ENCODE measurements at places on chromosomes 4 and X.

DNA sequence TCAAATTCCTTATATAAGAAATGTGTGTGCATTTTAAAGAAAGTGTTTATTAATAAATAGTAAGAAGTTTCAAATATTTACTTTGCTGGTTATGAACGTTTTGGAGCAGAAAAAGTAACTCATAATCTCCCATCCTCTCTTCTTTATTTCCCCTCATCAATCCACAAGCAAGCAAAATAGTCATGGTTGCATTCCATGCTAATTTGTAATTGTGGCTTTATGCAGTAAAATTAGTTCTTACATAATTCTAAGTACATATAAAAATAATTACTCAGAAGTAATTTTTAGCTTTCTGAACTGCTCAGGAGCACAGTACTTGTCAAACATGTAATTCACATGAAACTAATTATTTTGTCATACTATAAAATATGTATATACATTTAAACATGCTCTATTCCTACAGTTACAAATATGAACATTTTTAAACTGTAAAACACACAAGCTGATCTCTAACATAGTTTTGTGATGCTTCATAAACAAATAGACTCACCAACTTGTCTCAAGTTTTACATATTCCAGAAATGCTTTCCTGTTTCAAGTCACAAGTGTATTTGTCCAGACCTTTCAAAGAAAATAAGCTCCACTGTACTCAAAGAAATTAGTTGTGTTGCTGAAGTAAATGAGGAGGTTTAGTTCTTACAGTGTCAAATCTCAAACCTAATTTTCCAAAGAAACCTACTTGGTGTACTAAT is 218.9 kb downstream of the PABPC4L start:
- no peak for DNase-seq

DNA sequence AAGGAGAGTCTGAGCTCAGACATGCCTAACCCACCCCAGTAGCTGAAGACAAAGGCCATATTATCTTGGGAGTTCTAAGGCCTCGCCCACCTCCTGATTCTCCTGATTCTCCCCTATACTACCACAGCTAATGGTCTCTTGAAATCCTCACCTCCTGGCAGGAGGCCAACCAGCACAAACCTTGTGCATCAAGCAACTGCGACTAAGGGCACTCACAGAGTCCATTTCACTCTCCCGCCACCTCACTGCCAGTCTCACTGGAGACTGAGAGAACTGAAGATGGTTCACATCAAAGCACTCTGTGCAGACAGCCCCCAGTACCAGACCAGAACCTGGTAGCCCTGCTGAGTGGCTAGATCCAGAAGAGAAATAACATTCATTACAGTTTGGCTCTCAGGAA is 102.1 kb upstream of the KLF8 start:
- no peak for DNase-seq

DNA sequence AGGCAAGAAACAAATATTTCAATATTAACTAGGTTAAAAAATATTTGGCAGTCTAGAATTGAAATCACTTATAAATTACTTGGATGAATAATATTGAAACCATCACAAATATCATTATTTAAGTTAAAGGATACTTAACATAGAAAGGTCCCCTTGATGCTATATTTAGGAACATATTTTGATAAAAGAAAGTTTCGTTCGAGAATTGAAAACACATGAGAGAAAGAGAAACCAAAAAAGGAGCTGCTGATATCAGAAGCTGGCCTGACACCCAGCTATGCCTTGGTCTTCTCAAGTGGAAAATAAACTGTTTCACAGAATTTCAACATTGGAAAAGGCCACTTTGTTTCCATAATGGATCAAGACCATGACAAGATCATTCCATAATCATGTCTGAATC is 762.4 kb downstream of the DMD start:
- no peak for DNase-seq

- no peak for DNase-seq
Measured at GRCh38 chr4:144906181-144906925, 191.6 kb downstream of the ANAPC10 start.

- DNase-seq = no peak
Measured at GRCh38 chrX:103477496-103477895, 41.8 kb downstream of the RAB40A start.

DNA sequence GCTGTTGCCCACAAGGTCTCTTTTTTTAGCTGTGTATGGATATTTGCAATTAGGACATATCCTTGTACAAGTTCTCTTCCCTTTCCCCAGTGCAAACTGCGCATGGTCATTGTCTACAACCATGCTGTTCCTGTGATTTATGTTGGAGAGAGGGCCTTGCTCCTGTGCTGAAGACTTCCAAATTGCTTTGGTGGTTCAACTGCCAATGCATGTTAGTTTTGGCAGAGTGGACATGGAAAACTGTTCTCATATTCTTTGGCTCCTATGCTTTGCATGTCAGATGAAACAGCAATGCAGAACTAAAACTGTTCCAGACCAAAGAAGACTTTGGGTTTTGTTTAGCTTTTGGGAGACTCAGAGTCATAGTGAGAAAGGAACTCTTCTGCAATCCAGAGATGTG is 148.8 kb upstream of the EDNRA start:
- no peak for DNase-seq

DNA sequence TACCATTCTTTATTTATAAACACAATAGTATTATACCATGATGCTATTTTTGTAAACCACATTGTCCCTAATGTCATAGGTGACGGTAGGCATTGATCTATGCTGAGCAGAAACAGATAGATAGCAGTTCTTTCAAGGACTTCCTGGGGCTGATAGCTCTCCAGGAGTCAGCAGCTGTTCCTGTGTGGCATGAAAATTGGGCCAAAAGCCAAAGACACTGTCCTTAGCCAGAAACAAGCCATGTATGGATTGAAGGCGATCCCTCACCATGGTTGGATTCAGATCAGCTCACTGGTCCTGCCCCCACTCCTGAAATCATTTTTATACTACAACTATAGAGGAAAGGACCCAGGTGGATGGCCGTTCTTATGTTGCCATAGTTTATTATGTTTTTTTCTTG is 53.6 kb downstream of the DDX60 start:
- no peak for DNase-seq

GRCh38 chrX:15430584-15430983 is 46.4 kb upstream of the VEGFD start:
- no peak for DNase-seq

DNA sequence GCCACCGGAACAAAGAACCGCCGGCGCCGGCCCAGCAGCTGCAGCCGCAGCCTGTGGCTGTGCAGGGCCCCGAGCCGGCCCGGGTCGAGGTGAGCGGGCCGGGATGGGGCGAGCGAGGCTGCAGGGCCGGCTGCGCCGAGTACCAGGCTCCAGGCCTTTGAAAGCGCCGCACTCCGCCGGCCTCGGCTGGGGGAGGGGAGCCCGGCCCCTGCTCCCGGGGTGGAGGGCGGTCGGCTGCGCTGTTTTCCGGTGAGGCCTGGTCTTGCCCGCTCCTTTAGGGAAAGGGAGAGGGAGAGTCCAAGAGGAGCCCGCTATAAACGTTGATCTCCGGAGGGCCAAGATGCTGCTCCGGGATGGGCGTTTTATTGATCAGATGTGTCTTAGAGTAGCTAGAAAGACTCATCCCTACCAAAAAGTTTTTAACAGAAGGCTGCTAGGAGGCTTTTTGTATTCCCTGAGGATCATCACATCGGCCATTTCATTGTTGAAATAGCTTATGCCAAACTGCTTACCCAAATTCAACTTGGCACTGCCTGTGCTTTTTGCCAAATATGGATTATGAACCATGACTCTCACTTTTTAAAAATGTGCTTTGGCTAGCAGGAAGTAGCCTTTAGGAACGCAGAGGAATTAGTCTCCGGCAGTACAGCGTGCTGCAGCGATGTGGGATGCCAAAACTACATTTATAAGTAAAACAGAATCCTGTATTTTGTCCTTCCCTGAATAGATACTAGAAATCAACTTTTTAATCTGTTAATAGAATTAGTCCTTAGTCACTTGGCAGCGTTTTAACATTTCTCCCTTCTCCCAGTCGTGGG is 760 bp downstream of the TMEM165 start:
- peak; percentile 66 for DNase-seq

GRCh38 chr4:25310803-25311166 is 1.8 kb upstream of the ZCCHC4 start:
- no peak for DNase-seq

- DNase-seq = no peak
Measured at GRCh38 chr4:184041156-184041555, 136.0 kb downstream of the STOX2 start.

DNA sequence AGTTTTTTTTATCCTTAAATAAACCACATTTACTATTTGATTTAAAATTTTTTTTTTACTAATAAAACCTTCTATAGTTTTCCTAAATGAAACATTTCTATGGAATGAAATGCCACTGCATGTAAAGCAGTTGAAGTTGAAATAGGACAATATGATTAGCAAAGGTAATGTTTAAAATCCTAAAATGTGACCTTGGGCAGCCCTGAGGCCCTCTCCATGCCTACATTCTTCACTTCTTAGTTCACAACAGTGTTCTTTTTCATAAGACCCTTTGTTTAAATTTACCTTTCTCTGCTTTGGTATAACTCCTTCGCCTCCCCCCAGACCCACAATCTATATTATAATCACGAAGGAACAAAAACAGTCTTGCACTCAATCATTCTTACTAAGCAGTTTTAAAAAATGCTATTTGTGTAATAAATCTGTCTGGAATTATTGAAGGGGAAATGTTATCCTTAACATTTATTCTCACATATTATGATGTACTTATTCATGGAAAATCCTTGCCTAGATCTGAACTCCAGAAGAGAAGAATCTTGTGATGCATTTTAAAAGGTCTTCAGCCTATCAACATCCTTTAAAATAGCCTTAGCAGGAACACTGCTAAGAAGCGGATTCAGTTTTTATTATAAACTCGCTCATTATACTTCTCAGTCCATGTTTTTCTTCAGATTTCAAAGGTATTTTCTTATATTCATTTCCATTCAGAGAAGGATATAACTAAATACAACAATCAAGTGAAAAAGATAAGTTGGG is 124.6 kb upstream of the NAP1L5 start:
- DNase-seq = no peak

DNA sequence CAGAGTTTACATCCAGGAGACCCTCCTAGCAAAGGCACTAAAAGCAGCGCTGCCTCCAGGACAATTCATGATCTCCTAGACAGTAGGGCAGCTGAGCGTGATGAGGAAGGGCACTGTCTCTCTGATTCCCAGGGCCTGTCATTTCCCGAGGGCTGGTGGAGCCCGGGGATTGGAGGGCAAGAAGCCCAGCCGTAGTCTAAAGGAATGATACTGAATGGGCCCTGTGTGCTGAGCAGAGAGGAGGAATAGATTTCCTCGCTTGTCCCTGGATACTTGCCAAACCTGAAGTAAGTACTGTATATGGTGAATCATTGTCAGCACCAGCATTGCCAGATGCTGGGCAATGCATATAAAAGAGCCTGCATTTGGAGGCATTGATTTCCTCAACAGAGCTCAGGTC is 88.0 kb upstream of the SLITRK2 start:
- peak; percentile 28 for DNase-seq

- no peak for DNase-seq
Measured at GRCh38 chr4:7894098-7894676, 45.5 kb downstream of the AFAP1 start.

DNA sequence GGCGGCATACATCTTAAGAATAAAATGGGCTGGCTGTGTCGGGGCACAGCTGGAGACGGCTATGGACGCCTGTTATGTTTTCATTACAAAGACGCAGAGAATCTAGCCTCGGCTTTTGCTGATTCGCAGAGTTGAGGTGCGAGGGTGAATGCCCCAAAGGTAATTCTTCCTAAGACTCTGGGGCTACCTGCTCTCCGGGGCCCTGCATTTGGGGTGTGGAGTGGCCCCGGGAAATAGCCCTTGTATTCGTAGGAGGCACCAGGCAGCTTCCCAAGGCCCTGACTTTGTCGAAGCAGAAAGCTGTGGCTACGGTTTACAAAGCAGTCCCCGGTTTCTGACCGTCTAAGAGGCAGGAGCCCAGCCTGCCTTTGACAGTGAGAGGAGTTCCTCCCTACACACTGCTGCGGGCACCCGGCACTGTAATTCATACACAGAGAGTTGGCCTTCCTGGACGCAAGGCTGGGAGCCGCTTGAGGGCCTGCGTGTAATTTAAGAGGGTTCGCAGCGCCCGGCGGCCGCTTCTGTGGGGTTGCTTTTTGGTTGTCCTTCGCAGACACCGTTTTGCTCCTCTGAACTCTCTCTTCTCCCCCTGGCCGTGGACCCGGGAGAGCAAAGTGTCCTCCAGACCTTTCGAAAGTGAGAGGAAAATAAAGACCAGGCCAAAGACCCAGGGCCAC is 1.9 kb downstream of the SHOX start:
- no peak for DNase-seq

- no peak for DNase-seq
Measured at GRCh38 chrX:8946563-8946962, 87.4 kb downstream of the FAM9B start.

- no peak for DNase-seq
Measured at GRCh38 chr4:88706574-88706973, 8.9 kb upstream of the NAP1L5 start.

DNA sequence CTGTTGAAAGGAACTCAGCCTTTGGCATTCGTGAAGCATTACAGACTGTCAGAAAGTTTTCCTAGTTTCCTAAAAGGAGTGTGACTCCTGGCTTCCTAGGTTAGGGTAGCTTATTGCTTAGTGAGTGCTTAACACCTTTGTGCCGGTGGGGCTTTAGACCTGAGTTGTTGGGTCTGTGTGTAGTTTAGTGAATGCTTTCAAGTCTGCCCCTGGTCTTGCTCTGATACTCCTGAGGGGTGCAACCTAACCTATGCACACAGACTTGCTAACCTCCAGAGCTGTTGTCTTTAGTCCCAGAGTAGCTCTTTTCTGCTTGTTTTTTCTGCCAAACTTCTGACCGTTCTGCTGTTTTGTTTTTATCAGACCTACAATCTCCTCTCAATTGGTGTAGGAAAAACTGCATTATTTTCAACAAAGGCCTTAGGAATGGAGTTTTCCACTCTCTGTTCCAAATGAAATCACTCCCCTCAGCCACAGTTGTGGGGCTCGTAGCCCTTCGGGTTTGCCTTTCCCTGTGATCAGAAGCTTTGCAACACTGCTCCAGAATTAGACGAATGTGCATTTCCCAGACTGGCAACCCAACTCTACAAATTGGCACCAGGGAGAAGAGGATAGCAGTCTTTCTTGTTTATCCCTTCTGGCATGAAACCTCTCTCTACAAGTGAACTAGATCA is 1399.1 kb upstream of the PCDH7 start:
- no peak for DNase-seq

GRCh38 chr4:5423670-5424069 is 284.7 kb downstream of the EVC2 start:
- no peak for DNase-seq

- no peak for DNase-seq
Measured at GRCh38 chr4:46277165-46277951, 112.6 kb downstream of the GABRA2 start.
